ENCODE measurements at places on chromosomes 7 and 10.

DNA sequence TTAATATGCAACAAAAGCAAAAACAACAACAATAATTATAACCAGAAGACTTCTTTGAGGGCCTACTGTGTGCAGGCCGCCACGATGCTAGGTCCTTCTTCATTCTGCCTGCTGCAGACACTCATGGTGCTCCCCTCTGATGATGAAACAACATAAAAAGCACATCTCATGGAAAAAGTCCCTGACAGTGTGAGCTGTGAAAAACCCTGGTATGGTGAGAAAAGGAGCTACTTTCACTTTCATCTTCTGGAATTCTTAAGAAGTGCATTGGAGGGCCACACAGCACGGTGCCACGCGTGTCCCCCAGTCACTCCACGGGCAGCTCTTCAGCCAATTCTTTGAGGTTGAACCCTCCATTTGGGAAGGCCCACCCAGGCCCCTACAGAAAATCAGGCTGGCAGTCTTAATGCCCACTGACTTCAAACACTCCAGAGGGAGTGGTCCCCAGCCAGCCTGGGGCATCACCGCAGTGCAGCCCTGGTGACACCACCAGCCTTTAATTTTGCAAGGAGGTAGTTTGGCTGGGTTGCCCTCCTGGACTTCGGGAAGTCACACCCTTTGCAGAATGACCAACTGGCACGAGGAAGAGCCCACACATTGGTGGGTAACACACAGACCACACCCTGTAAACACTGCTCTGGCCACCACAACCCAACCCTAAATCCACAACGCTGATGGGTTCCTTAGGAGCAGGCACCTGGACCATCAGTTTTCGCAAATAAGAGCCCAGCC is 7.7 kb downstream of the KCNMA1 start:
- DNase-seq = no peak

GRCh38 chr10:100983868-100984671 is 3.2 kb downstream of the MRPL43 start:
- DNase-seq = no peak

- no peak for DNase-seq
These were observed 17.8 kb downstream of the LRRC27 start for GRCh38 chr10:132349766-132350165.

DNA sequence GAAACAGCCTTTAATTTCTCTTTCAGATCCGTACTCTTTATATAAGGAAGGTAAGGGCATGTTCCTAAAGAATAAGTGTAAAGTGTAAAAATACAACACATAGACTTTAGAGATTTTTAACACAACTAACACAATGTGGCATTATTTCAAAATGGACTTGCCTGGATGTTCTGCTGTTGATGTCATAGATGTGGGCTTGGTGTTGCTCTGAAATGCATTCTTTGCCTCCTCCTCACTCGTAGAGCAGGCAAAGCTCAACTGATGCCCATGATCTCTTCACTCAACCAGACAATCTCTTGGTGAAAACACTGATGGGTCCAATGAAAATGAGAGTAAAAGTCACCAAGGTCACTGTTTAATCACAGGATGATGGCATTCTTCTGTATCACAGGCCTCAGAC is 174.2 kb upstream of the TCERG1L start:
- no peak for DNase-seq

GRCh38 chr7:70259502-70259901 is 661.2 kb downstream of the AUTS2 start:
- peak; percentile 27 for DNase-seq

DNA sequence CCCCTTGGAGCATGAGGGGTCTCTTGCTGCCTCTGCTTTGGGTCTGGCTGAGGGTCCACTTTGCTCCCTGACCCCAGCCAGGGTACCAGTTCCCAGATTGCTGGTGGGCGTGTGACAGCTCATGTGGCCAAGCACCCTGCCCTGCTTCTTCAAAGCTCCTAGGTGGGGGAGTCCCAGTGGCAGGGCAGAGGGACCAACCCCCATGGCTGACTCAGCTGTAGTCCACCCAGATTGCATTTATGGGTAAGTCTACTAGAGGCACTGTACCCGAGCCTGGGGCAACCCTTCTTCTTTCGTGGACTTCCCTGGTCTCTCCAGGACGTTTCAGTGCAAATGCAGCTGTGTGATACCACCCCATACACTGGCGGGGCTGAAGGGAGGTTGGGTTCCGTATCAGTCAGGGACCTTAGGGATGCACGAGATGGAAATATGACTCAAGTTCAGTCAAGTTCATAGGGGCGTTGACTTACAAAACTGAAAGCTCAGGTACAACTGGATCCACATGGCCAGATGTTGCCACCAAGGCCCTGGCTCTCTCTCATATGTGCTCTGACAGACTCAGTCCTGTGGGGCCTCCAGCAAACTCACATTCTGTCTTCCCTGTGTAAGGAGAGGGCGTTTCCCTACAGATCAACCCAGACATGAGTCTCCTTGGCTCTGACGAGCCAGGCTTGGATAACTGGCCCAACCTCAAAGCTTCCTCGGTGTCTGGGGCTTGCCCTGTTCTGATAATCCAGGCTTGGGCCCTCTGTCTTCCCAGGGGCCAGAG is 13.6 kb downstream of the PTPRE start:
- no peak for DNase-seq
